ENCODE measurements at places on chromosomes 4 and X. TPM values are rescaled to one million over a fixed set of nuclear protein-coding genes. Genes with fewer than 3 reads are reported as not detected.

ADH6 gene
- 22.5 TPM for total RNA-seq

GRCh38 chrX:141175786-141176185, 1.1 kb downstream of the LDOC1 start:
- DNase-seq = no peak

PSAPL1 gene
- total RNA-seq = 570 TPM

DNA sequence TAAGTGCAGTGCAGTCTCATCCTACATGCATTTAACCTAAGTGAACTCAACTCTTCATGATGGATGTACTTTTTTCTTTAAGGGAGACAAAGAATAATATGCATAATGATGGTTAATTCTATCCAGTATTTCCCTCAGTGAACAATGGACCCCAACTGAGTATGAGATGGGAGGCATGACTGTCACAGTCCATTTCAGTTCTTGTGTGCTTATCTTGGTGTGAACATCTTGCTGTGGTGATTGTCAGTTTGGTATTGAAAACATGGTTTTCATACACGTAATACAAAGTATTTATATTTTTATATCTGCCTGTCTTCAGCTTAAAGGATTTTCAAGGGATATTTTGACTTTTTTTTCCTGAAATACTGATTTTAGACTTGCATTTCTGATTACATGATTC, 72.0 kb upstream of the NDUFC1 start:
- DNase-seq = no peak

DNA sequence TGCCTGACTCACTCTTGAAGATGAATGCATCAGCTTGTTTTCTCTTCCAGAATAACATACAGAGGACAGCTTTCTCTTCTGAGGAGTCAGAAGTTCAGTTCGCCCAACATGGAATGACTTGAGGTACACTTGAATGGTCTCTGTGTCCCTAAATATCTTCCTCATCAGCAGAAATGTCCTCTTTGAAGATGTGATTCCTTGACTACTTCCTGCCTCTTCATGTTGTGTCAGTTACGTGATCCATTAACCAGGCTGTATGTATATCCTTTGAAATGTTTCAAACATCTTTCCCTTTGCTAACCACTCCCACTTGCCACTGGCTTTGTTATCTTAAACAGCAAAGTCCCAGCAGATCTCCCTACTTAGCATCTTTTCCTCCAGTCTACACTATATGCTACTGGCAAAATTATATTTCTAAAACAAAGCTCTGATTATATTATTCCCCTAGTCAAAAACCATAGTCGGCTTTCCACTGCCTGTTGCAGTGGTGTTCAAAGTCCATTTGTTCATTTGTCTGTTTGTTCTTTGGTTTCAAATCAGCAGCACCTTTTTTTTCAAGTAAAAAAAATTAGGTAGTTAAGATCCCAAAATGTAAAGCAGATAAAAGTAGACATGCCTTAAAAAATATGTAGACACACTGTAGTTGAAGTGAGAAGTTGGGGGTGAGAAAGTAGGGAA, 82.1 kb upstream of the PAK3 start:
- DNase-seq = no peak

ODAPH gene
- not detected for total RNA-seq
